ENCODE measurements at places on chromosomes 2 and 18.

DNA sequence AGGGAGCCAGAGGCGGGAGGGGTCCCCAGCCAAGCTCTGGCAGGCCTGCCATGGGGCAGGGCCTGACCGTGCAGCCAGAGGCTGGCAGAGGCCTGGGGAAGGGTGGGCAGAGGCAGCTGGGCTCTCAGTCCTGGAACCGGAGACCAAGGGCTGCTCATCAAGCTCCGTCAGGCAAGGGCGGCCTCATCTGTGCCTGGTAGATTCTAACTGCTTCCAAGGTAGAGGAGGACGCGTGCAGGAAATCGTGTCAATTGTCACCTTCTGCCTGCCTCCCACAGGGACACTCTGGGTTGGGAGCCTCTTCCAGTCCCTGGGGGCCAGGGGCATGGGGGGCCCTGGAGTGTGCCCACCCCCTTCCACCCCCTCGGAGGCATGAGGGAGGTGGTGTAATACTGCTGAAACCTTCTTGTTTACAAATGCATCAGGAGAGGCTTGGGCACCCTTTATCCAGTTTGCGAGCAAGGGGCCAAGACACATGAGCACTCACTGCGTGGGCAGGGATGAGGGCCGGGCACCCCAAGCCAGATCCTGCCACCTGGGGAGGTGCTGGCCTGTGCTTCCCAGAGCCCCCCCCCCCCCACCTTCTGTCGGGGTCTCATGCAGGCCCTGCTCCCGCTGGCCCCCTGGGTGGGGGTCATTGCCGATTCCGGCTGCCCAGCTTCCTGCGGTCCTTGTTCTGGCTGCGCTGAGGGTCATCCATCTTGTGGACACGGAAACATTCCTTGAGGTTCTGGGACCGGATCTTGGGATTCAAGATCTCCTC is 9.0 kb downstream of the SNORC start:
- DNase-seq, result no peak

DNA sequence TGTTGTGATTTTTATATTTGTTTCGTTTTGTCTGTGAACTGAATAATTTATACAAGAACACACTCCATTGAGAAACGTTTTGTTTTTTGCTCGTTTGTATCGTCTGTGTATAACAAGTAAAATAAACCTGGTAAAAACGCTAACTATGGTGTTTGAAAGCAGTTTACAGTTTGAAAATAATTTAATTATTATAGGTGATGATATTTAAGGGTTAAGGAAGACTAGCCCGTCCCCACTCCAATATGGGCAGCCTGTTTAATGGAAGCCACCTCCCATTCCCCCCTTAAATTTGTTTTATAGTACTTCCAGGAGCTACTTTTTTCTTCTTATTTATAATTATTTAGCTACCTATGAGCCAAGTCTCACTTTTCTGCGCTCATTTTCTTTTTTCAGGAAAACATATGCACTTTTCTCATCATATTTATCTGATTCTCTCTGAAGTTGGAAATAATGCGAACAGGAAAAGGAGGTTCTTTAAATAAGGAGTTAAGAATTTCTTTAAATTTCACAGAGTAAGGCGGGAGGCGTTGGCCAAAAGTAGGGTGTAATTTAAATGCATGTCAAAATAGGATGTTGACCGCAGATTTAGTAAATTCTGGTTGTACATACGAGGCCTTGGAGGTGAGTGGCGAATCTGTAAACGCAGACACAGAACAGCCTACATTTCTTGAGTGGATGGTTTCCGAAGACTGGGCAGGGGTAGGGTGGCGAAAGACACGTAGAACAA is 9.8 kb downstream of the TBR1 start:
- DNase-seq, result no peak

DNA sequence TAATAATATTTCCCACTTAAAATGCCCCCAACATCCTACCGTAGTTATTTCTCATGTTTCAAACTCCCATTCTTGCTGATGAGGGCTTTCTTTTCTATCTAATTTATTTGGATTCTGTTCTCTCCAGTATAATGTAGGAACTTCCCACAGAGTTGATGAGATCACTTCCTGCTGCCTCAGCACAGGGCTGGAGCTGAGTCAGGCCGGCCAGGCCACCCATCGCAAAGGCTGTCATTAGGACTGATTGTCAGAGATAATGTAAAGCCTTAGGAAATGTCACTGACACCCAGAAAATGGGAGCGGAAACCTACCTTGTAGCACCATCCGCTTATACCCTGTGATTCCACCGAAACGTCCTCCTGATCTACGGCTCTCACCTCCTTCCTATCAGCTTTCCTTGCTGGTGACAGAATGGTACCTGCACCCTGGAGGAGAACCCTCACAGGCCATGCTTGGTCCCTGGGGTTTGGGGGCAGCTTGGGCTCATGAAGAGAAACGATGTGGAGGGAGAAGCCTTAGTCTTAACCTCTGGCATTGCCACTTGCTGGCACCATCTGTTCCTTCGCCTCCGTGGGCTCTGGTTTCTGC is 672.8 kb upstream of the ID2 start:
- DNase-seq, result no peak

- DNase-seq, result no peak
Measured at GRCh38 chr2:20150806-20151571, 73.9 kb downstream of the SDC1 start.

DNA sequence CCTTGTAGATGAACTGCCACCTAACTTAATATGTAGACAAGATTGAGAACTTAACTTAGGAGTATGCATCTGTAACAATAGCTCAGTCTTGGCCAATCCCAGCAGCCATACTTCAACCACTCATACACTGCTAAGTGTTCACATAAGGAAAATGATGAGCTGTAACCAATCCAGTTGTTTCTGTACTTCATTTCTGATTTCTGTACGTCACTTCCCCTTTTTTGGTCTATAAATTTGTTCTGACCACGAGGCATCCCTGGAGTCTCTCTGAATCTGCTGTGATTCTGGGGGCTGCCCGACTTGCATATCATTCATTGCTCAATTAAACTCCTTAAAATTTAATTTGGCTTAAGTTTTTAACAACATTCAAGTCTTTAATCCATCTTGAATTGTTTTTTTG is 6.4 kb downstream of the SH3YL1 start:
- DNase-seq, result no peak

GRCh38 chr2:9638532-9638931 is 7.7 kb upstream of the YWHAQ start:
- no peak for DNase-seq

GRCh38 chr18:68449292-68449691 is 265.6 kb downstream of the TMX3 start:
- no peak for DNase-seq

- DNase-seq, result no peak
Measured at GRCh38 chr2:237235383-237236095, 149.8 kb downstream of the COPS8 start.

Data from hypothalamus (tissue), 51 donors.